ENCODE measurements at places on chromosomes 11 and 22.

- DNase-seq, result no peak
These were observed 19.9 kb upstream of the USP47 start for GRCh38 chr11:11821899-11822298.

DNA sequence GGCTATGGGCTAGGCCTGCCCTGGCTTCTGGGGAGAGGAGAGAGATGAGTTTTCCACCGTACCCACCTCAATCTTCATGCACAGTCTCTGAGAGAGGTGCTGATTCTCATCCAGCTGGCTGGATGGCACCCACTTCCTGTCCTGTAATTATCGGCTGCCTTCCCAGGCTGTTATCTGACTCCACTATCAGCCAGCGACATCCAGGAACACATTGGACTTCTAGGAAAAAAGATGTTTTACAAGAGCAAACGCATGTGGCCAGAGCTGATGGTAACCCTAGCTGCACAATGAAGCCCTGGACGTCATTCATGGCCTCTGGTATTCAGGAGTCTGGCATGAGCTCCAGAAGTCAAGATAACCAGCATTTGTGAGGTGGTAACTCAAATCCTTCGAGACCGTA is 137.4 kb downstream of the EHF start:
- DNase-seq, result no peak

DNA sequence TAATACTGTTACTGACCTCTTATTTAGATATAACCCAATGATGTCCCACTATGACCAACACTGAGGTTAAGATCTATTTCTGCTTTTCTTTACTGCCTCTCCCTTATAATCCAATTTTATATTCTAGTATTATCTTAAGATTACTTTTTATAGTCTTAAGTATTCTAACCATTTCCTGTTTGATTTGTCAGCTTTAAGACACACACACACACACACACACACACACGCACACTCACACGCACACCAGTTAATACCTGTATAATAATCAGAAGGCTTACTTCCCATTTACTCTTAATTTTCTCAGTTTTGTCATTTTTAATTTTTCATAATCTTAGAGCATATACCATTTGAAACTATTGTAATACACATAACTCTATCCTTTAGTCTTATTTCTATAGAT is 226.0 kb upstream of the C11orf87 start:
- no peak for DNase-seq

DNA sequence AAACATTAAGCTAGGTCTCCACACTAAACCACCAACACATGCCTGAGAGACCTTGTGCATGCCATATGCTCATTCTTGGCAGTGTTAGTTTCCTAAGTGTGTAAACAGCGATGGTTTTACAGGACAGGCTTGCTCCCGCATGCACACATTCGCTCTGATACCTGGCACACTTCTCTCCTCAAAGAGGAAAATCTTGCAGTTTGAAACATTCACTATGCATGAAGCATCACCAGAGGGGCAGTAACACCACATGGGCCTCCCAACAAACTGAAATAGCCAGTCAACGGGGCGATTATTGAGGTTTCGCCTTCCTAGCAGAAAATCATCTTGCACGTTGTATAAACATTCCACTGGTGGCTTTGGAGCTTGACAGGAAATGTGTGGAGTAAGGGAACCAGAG is 52.6 kb downstream of the ABTB2 start:
- DNase-seq, result no peak

DNA sequence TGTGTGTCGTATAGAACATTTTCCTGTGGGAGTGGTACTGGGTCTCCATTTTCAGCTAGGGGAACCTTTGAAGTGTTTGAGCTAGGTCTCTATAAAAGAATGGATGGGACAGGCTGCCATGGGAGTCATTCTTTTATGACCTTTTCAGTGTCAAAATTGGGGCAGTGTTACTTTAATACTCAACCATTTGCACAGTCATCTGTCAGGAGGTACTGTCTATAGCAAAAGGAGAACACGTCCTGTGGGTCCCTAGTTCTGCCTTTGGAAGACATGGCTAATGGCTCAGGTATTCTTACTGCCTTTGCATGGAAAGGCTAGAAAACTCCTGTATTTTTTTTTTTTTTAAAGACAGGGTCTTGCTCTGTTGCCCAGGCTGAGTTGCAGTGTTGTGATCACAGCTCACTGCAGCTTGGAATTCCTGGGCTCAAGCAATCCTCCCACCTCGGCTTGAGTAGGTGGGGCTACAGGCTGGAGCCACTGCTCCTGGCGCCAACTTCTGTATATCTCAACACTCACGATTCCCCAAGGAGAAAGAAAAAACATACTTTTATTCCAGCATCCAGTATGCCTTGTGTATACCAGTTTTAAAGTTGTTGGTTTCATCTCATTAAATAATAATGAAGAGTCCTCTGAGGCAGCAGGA is 2.1 kb upstream of the ATF4 start:
- DNase-seq, result no peak

- no peak for DNase-seq
These were observed 237.9 kb downstream of the LUZP2 start for GRCh38 chr11:24734742-24735237.

- DNase-seq, result no peak
These were observed 75.7 kb upstream of the CCDC90B start for GRCh38 chr11:83361831-83362230.

DNA sequence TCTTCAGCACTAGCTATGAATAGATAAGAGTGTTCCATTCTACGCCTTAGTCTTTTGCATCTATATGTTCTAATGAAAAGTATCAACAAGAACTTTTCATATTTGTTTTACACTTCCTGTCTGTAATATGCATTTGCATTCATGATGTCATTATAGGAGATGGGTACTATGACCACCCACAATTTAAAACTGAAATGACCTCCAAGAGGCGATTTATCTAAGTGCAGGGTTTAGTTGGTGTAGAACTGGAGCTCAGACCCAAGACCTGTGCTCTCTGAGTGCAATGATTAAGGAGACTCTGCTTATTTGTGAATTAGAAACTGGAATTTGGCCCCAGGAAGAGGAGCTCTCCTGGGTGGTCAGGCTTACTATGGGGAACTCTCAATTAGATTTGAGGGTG is 289.1 kb downstream of the ETS1 start:
- no peak for DNase-seq

DNA sequence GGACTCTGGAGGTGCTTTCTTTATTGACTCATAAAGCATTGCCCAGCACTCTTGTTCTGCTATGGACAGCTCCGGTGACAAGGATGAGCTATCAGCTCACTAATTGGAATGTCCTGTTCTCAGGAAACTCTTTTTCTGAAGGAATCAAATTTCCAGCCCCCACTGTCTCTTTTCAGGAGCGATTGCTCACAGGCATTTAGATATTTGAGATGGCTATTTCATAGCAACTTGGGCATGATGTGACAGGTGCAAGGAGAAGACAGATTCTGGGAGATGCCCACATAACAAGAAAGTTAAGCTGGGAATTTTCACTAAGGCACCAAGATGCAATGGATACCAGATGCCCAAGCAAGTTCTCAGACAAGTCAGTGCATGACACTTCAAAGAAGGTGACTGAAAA is 123.4 kb upstream of the CSNK2A3 start:
- DNase-seq, result no peak

DNA sequence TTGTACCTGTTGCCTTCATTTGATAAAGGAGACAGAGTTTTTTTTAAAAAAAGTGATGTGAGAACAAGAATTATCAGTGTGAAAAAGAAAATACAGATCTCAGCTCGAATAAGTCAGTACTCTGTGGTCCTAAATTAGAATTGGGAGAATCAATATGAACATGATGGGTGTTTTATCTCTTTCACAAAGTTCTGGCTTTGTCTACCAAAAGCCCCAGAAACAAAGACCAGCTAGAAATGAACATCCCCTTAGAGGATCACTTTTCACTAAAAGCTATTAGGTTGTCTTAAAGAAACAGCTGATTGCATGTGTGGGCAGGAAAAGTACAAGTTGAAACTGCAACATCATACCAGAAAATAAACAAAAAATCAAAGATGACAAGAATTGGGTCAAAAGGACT is 8.4 kb upstream of the ST14 start:
- DNase-seq, result no peak

- DNase-seq, result no peak
These were observed 72.1 kb upstream of the TENM4 start for GRCh38 chr11:79512706-79513469.

GRCh38 chr11:114253771-114254170 is 42.4 kb upstream of the NNMT start:
- no peak for DNase-seq

- no peak for DNase-seq
These were observed 78.7 kb downstream of the ENTHD1 start for GRCh38 chr22:39814899-39815298.

DNA sequence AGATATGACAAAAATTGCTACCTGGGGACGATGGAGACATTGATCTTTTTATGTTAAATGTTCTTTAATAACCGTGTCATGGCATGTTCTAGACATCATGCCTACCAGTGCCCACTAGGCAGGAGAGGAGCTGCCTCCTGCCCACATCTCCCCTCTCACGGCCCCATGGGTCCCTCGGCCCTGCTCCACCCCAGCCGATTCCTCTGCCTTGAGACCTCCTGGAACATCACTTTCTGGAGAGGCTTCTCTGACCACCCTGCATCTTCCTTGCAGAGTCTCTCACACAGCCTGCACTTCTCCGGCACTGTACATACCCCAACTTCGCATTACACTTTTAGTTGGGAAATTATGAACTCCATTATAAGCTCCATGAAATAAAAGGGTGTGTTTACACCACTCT is 16.8 kb downstream of the EFCAB6 start:
- DNase-seq, result no peak

DNA sequence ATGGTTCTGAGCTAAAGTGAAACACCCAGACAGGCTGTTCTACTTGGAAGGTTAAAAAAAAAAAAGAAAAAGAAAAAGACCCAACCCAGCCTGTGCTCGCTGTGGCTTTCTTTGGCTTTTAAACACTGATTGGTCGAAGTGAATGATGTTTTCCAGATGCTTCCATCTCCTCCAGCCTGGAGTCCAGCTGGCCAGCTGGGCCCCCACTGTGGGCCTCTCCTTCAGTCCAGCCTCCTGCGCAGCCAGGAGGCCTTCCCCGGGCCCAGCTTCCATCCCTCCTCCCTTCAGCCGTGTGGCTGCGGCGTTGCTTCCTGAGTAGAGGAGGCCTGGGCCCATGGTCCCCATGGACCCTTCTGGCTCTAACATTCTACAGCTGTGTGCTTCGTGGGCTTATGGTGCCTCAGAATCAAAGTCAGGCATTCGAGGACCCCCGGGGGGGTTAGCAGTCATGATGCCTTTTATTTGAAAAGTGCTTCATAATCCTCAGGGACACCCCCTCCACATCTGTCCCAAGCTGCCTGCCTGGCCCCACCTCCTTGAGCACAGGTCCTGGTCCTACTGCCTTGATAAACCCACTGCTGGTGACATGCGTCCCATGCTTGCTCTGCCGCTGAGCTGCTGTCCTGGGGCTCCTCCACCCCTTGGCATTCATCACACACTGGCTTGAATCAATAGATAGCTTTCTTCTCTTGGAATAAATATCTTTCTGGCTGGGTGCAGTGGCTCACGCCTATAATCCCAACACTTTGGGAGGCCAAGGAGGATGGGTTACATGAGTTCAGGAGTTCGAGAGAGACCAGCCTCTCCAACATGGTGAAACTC is 42.2 kb upstream of the FBLN1 start:
- DNase-seq, result no peak

- no peak for DNase-seq
These were observed 40.6 kb upstream of the ARL14EP start for GRCh38 chr11:30282289-30282631.

DNA sequence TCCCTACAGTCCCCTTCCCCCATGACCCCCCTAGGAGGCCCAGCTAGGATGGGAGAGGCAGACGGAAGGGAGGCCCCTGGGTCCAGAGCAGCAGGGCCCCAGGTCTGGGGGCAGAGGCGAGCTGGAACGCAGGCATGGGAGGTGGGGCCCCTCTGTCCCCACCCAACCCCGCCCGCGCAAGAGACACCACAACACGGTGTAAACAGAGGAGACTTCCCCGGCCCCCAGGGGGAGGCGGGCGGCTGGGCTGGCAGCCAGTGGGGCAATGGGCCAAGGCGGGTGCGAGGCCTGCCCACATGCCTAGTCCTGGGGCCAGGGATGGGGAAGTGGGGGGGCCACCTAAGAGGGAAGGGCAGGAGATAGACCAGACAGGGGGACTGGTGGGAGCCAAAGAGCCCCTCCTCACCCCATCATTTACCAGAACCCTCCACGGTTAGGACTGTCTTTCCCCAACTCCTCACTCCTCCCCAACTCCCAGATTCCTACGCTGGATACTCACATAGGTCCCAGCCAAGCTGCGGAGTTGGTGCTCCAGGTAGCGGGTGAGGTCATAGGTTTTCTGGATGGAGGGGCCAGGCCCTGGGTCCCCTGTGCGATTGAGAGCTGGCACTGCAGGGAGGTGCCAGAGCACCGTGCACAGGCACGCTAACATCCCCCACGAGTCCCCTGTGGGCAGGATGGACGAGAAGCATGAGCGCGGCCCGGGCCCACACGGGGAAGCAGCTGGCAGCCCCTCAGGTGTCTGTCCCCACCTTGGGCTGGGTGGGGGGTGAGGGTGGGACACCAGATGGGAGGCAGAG is 6.2 kb downstream of the CLCF1 start:
- no peak for DNase-seq

GRCh38 chr22:50545522-50546325 is at the start of gene KLHDC7B:
Gene KLHDC7B (plus strand): TSS chr22:50545899. CDS start chr22:50546244, 345 bp downstream.
- no peak for DNase-seq

DNA sequence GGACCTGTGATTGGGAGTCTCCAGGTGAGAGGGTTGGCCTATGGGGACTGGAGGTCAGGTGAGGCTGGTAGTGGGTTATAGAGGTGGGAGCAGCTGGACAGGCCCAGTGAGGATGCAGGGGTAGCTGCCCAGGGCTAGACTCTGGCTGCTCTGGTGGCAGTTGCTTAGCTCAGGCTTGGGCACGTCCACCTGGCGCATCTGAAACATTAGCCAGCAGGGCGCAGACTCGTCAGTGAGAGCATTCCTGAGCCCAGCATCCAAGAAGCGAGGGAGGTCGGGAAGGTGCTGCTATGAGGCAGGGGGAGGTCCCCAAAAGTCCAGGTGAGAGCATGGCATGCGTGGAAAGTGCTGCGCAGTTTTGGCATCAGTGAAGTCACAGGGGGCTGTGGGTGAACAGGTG is 3.5 kb upstream of the GGT1 start:
- no peak for DNase-seq

GRCh38 chr11:103901656-103902055 is 134.8 kb upstream of the DDI1 start:
- DNase-seq, result no peak

DNA sequence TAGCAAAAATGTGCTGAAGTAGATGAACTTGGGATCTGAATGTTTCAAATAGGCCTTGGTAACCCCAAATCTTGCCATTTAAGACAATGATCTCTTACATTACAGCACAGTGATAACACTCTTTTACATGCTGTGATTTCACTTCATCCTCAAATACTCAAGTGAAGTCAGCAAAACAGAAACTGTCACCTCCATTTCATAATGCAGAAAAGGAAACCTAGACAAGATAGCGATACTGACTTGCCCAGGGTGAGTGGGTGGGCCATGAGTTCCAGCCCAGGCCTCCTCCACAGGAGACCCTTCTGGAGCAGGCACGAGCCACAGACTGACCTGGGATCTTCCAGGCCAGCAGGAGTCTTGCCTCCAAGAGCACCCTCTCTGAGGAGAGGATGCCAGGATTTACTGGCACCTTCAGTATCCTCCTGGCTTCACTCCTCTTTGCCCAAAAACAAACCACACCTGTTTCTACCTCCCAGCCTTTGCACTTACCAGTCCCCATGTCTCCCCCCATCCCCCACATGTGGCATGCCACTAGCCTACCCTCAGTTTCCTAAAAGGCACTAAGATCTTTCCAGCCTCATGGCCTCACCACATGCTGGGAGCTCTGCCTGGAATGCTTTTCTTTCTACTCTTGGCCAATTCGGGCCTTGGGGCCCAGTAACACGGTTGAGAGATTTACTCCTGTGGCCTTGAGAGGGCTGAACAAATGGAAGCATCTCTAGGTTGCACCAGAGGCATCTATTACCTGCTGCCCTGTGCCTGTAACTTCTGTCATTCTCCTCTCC is 1.9 kb upstream of the DGAT2 start:
- no peak for DNase-seq
